ENCODE measurements at places on chromosomes 12 and 14.

- no peak for DNase-seq
Observed at GRCh38 chr14:63273717-63274655, 44.7 kb downstream of the GPHB5 start.

GRCh38 chr14:100302616-100303015 lies 3.6 kb downstream of the SLC25A29 start:
- no peak for DNase-seq

- peak; percentile 64 for DNase-seq
Observed at GRCh38 chr14:49865431-49865859, 12.9 kb upstream of the NEMF start.

DNA sequence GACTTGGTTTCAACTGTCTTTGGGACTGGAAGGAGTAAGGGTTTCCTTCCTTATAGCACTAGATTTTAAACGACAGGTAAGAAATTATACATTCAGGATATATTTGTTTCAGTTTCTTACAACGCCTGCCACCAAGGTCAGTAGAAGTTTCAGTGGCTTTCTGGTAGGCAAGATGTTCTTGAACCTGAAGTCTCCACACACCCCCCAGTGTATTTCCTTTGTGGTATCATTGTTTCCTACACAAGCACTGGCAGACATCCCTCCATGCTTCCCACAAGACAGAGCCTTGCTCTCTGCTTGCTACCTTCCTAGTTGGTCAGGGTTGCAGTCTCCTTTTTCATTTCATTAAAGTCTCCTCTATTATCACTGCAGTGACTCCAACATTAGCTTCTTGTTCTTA lies 283.1 kb downstream of the FLRT2 start:
- no peak for DNase-seq

- DNase-seq: no peak
Observed at GRCh38 chr12:42097971-42098370, 46.7 kb downstream of the GXYLT1 start.

Data from naive thymus-derived CD8-positive, alpha-beta T cell (primary cell).